CD4-positive, alpha-beta T cell treated with Interferon alpha-2 for 1 hour (primary cell): ENCODE measurements at places on chromosomes 13 and 19.
A peak's percentile ranks its signal among the peaks of the same experiment; 100 is the strongest.

- DNase-seq: peak; percentile 94
Observed at GRCh38 chr19:1438035-1438932, at the start of gene RPS15. Gene RPS15, plus strand, starts transcription at chr19:1438396. Its CDS starts 30 bp downstream, at chr19:1438426.

GRCh38 chr13:76822698-76823267 is 63.4 kb downstream of the KCTD12 start:
- DNase-seq: no peak

GRCh38 chr19:17389288-17389687 is 4.7 kb downstream of the CCDC194 start:
- DNase-seq: no peak

GRCh38 chr13:21625366-21625765 is 21.4 kb upstream of the MICU2 start:
- DNase-seq: no peak

- DNase-seq: no peak
Observed at GRCh38 chr13:33761740-33762139, 56.2 kb upstream of the RFC3 start.

- DNase-seq: peak; percentile 64
Observed at GRCh38 chr13:109162248-109163036, 533.0 kb downstream of the MYO16 start.

DNA sequence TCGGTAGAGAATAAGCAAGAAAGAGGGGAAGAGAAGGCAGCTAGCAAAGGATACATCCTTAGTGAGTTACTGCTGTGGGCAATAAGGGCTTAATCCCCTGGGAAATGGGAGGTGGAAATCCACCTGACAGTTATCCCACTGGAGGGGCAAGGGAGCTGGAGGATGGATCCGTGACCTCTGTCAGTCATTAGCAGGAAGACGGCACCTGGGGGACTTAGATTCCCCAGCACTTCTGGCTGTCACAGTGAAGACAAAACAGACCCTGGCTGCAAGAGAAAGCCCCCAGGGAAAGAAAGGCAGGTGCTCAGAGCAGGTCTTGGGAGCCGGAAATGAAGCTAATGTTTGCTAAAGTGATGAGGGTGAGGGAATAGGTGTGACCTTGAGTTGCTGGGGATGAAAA is 70.4 kb upstream of the MRI1 start:
- DNase-seq: no peak

DNA sequence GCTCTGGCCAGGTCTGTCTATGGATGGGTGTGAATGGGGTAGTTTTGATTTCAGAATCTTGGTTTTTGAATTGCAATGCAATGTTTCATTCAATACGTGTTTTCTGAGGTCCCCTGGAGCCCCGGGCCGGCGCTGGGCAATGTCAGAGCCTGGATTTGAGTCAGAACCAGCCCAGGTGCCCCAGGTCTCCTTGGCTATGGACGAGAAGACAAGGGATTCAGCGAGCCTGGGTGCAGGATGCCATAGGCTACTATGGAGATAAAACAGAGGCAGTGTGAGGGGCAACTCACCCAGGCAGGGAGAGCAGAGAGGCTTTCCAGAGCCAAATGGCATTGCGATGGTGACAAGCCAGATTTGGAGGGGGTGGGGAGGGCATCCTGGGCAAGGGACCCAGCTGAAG is 1.2 kb upstream of the RPL13A start:
- no peak for DNase-seq

DNA sequence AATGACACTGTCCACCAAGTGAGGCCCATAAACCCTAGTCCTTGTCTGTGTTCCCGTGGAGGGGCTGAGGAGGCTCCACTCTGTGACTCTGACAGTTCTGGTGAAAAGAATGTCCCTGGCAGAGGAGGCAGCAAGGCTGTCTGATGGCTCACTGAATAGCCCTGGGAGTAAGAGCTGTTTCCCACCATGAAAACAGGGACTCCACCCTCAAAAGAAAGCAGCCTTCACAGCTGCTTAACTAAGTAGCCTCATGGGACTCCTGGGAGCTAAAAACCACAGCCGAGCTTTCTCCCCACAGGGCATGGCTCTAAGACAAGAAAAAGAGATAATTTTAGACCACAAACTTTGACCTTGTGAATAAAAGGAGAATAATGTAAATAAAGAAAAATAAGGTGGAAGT is 135.1 kb upstream of the FRY start:
- no peak for DNase-seq

- no peak for DNase-seq
Observed at GRCh38 chr13:110062077-110062776, 244.7 kb downstream of the COL4A1 start.

DNA sequence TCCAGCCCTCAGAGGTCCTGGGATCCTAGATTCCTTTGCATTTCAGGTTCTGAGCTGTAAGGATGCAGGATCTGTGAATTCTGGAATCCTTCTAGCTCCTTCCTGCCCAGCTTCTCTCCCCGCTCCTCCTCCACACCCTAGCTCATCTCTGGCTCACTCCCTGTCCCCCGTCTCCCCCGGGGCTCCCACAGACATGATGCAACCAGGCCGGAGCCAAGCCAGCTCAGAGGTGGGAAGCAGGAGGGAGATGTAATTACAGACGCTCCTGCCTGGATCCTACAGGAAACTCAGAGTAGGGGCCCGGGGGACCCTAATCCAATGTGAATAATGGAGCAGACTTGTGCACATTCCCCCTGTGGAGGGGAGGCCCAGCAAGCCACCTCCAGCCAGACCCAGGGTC is 4.5 kb downstream of the GNG8 start:
- no peak for DNase-seq

GRCh38 chr13:43546251-43546650 is 240.5 kb downstream of the ENOX1 start:
- no peak for DNase-seq

DNA sequence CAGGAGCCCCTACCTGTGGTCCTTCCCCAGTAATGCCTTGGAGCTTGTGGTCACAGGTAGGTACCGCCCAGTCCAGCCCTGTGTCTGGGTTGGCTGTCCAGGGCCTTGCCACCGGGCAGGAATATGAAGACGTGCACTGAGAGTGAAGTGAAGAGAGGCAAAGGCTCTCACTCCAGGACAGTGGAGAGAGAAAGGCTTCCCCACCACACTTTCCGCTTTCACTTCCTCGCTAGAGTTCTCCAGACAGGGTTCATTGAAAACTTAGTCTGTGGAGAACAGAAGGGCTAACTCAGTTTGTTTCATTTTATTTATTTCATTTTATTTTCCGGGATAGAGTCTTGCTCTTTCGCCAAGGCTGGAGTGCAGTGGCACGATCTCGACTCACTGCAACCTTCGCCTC is 14.2 kb downstream of the FCAR start:
- no peak for DNase-seq

GRCh38 chr13:100330662-100331061 is 241.8 kb downstream of the PCCA start:
- DNase-seq: no peak

- DNase-seq: no peak
Observed at GRCh38 chr19:53466726-53467484, 628 bp upstream of the ZNF813 start.

GRCh38 chr19:38425810-38426466 is at the start of gene RASGRP4:
Gene RASGRP4, minus strand, starts transcription at chr19:38426219. Its CDS starts 128 bp downstream, at chr19:38426091.
- DNase-seq: peak; percentile 43

DNA sequence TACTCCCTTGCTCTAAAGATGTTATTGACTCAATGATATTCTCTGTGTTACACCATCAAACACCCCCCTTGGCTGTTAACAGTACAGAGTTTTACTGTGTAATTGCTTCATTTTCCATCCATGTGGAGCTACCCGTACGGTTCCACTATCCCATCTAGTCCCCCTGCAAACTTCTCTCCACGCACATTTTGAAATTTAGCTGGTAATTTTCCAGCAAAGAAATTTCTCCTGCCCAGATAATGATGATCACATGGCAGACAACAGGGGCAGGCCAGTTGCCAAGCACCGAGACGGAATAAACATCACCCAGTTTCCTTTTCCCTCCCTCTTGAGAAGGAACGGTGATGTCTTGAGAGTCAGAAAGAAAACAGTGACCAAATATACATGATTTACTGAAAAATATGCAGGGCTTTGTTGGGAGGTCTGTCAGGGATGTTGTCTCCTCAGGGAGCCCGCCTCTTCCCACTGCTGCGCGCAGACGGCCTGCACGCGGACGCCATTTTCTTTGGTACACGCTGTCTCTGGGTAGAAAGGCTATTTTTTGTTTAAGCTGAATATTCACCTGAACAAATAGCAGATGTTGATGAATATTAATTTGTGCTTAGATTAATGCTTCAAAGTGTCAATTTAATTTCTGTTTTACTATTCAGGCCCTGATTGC is 109.9 kb downstream of the OLFM4 start:
- DNase-seq: no peak

GRCh38 chr19:7391218-7391670 is 42.5 kb downstream of the ARHGEF18 start:
- DNase-seq: no peak

GRCh38 chr19:54670576-54671357 is 8.0 kb downstream of the LILRB4 start:
- DNase-seq: no peak

DNA sequence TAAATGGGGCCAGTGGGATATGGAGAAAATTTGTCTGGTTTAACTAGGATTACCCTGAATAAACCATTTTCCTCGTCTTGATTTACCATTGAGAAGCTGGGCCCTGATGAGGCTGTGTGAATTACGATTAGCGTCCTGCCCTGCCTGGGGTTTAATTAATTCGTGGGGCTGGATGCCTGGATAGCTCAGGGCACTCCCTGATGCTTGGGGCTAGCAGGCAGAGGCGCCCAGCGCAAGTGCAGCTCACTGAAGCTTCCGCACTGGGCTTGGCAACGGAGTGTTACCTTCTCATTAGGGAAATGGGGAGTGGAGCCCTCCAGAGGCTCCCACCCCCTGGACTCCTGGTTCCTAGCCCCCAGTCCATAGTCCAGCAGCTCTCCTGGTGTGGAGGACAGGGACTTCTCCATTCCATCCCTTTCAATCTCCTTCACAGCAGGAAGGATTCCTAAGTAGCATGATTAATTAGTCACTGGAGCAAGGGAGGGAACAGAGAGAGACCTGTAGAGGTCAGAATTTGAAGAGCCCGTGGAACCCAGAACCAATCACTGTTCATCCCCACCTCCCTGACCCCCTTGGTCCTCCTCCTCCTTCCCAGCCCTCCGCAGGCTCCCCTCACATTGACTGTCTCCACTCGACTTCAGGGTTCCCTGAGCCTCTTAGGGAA is 107.2 kb downstream of the UQCRFS1 start:
- DNase-seq: no peak

GRCh38 chr13:49098198-49098597 is 121.9 kb upstream of the MLNR start:
- no peak for DNase-seq

DNA sequence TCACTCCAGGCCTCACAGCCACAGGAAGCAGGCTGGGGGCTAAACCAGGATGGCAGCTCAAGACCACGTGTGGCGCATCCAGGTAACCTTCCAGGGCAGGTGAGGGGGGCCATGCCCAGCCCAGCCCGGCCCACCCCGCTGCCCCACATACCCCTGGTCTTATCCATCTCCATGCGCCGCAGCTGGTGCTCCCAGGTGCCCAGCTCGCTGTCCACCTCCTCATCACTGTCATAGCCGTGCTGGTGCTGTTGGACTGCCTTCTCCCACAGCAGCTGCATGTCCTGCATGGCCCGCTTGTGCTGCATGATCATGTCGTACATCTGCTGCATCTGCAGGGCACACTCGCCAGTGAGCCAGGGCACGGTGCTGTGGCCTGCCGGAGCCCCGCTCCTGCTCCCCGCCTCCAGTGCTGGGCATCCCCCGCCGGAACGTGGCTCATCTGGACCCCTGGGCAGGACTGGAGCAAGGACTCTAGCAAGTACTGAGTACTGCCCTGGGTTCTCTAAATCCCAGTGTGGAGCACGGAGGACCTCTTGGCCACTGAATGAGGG is 6.0 kb upstream of the TM6SF2 start:
- no peak for DNase-seq

- DNase-seq: no peak
Observed at GRCh38 chr13:26989261-26989956, 182.2 kb downstream of the USP12 start.

DNA sequence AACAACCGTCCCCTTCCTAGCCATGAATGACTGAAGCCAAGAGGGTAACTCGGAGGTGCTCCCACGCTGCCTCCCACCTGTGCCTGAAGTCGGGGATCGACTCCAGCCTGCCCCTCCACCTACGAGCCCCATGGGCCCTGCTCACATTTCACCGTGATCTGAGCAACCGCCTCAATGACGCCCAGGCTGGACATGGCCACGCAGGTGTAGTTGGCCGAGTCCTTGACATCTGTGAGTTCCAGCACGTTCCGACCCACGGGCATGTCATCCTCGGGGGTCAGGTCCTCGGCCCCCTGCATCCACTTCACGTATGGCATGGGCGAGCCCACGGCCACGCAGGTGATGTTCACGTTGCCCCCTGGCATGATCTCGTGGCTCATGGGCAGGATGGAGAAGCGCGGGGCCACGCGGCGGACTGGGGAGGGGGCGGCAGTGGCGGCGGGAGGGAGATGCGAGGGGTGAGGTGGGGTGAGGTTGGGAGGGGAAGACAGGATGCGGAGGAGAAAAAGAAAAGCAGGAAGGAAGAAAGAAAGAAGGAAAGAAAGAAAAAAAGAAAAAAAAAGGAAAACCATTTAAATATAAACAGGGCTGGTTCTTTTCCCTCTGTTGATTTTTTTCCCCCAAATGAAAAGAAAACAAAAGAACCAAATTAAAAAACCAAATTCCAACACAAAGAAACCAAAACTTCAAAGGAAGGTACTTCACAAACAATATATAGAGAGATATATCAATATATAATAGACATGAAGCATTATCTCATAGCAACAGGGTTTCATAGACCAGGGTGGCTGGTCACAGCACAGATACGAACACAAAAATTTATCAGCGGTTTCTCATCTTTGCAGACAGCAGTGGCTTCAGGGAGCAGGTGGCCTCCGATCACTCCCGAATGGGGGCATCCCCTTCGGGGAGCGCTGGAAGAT is 94.7 kb downstream of the PTPRS start:
- no peak for DNase-seq

DNA sequence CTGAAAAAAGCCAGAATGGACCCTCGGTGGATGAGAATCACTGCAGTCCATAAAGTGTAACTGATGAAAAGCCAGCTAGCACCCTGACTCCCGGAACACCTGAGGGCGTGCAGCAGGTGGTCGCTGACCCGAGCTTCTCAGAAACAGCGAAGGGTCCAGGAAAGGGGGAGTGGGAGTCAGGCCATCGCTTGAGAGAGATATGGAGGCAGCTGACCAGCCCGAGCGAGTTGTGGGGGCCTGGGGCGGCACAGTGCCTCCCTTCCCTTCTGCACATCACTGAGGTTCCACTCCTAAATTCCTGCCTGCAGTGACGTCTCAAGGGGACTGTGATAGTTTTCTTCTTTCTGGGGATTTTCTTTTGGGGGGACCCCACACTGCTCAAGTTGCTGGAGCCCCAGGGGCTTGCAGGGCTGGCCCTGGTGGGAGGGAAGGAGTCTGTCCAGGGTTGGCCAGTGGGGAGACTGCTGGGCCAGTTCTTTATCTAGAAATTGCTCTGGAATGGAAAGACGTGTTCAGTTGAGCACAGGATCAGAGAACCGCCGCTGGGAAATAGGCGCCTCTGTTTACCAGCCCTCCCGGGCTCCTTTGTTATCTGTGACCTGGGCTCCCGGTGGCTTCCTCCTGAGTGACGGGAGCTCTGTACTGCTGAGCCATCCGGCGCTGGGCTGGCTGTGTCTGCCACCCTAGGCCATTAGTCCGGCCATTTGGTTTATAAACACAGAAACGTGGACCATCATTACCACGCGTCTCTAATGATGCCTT is 71.3 kb downstream of the RAB20 start:
- DNase-seq: no peak
